ENCODE measurements at places on chromosomes 4 and X.

DNA sequence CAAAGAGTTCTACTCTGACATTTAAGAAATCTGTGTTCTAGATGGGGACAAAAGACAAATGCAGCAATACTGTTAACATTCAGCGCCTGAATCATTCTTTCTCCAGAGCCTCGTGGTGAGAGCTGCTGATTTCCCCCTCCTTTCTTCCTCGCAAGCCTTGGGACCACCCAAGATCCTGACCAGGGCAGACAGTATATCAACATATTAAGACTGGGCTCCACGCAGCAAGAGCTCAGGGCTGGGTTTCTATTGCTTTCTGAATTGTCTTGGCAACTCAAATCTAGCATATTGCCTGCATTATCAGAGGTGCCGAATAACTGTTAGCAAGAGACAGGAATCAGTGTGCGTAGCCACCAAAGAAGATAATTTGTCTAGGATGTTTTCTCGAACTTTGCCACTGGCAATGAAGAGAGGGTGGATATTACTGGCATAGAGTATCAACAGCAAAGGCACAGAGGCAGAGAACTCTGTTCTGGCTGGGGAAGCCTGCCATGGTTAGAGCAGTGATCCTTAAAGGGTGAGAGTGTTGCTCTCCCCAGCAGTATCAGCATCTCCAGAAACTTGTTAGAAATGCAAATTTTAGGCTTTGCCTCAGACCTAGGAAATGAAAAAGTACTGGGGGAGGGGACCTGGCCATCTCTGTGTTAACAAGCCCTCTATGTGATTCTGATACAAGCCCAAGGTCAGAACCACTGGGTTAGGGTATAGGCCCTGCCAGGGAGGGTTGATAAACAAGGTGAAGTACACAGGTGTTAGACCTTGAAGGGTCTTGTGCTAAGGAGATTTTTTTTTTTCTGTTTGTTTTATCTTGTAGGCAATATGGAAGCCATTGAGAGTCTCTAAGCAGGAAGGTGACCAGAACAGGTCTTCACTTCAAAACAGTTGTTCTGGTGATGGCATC is 46.2 kb upstream of the MID1IP1 start:
- DNase-seq: no peak

DNA sequence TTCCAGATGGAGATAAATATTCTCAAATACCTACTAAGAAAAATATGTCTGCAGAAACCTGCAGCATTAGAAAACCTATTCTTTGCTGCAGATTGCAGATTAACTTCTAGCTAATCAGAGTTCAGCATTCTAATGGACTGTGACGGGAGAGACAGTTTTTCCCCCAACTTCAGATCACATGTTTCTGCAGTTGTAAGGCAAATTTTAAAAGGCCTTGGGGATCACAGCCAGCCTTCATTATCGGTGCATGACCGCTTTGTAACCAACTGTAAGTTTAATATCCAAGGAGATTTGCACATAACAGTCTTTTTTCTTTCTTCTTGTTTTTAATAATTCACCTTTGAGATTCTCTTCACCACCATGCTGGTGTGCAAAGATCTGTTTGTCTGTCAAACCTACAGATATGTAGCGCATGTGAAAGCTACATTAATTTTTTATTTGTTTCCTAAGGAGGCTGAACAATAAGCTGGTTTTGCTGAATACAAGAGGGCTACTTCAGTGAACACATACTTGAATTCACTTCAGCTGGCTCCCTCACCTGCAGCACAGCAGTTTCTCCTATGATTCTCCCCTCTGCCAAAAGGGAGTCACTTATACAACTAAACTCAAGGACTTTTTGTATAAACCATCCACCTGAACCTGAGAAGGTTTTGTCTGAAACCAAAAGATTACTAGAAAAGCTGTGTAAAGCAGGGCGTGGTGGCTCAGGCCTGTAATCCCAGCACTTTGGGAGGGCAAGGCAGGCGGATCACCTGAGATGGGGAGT is 488.5 kb downstream of the RPA4 start:
- DNase-seq: no peak

GRCh38 chr4:3231471-3231870 is 17.5 kb upstream of the MSANTD1 start:
- no peak for DNase-seq

DNA sequence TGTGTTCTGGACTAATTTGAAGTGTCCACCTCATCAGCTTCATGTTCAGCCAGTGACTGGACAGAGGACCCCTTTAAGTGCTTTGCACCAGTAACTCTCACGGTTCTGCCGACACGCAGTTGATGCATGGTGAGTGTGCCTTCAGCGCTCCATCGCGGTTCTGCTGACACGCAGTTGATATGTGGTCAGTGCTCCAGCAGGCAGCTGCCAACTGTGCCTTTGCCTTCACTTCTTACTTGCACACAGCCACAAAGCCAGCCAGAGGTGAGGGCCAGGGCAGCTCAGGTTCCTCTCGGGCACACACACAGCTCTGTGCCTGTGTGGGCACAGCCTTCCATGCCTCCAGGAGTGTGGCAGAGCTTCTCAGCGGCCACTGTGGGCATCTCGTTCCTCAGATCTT is 12.4 kb downstream of the NKX1-1 start:
- DNase-seq: no peak

DNA sequence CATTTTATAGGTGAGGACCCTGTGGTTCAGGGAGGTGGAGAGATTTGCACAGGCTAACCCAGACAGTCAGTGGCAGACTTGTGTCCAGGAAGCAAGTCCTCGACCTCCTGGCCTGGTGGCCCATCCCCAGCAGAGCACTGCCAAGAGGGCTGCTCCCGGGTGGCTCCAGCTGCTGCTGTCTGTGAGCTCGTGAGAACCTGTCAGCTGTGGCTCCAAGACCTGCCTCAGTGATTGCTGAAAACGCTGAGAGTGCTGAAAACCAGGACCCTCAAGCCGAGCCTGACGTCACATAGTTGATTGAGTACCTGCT is 74.2 kb downstream of the RTL9 start:
- no peak for DNase-seq

- DNase-seq: no peak
Measured at GRCh38 chr4:87134122-87134521, 86.3 kb downstream of the KLHL8 start.

GRCh38 chrX:12977761-12978204 is 2.9 kb downstream of the TMSB4X start:
- no peak for DNase-seq

GRCh38 chr4:149493492-149493891 is 322.2 kb downstream of the IQCM start:
- DNase-seq: no peak

DNA sequence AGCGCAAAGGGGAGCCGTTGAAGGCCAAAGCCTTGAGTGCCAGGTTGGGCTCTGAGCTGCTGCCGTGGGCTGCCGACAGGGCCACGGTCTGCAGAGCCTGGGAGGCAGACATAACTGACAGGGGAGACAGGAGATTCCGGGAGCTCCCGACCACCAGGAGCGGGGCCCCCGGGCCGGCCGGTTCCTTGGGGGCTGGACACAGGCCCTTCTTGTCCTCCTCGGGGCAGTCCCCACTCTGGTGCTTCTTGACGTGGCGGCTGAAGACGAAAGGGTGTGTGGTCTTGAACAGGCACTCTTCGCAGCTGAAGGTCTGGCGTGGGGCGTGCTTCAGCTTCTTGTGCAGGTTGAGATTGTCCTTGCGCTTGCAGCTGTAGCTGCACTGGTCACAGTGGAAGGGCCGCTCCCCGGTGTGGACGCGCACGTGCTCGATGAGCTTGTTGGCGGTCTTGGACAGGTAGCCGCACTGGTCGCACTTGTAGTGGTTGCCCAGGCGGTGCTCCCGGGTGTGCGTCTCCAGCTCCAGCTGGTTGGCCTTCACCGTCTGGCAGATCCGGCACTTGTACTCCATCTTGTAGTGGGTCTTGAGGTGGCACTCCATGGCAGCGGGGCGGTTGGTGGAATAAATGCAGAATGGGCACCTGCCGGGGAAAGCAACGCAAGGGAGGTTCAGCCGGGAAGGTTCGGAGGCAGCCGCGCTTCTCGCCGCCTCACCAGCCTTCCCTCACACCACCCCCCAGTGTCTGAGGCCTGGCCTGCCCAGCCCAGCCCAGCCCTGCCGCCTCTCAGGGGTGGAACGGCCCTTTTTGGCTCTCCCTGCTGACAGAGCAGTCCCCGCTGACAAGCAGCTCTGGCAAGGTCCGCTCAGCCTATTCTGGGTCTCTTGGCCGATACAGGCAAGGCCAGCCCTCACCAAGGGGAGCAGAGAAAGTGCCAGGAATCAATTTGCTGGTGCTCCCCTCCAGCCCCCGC is 81.3 kb downstream of the C4orf51 start:
- DNase-seq: no peak

Measured in NCI-H748 treated with DMSO at 0.1 percent for 48 hours (cell line).